Cerebellar nuclear complex (tissue), 1 donor: ENCODE measurements at places on chromosomes 1 and 21.

DNA sequence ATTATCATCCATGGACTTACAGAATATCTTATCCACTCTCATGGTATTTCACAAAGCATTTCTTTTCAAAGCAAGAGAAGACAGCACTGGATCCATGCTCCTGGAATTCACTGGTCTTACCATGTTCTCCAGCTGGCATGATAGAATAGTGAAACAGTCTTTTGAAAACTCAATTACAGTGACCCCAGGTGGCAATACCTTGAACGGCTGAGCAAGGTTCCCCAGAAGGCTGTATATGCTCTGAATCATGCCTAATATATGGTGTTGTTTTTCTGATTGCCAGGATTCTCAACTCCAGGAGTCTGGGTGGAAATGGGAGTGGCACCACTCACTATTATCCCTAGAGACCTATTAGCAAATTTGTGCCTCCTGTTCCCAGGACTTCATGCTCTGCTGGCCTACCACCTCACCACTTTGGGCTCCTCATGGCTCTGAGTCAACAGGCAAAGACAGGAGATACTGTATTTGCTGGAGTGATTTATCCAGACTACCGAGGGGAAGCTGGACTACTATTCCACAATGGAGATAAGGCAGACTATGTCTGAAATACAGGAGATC lies 87.6 kb downstream of the CATSPERE start:
- DNase-seq, result no peak

DNA sequence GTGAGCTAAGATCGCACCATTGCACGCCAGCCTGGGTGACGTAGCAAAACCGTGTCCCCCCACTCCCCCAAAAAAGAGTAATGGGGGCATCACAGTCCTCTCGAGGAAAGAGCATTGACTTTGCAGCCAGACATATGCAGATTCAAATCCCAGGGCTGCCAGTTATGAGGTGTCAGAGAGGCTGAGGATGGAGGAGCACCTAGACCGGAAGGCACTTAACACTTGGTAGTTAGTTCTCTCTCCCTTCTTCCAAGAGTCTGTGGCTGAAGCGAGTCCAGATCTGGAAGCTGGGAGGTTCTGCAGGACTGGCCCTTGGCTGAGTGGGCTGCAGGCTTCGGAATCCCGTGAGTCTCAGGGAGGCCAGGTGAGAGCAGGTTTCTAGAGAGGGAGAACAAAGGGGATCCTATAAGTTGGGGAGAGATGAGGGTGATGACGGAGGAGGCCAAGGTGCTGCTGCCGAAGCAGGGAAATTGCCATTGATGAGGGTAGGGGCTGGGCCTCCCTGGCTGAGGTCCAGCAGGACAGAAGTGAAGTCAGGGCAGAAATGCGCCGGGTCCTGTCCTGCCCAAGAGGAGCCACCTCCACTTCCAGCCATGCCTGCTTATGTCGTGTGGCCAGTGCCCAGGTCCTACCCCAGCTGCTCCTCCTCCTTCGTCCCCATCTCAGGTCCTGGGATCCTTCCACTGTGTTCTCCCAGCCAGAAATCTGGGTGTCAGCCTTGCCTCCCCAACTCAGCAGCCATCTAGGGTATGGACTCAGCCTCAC lies 13.3 kb upstream of the SPOCD1 start:
- DNase-seq, result no peak

- DNase-seq, result no peak
Measured at GRCh38 chr1:19313961-19314882, 2.1 kb downstream of the SLC66A1 start.

GRCh38 chr1:43947874-43948437 lies 1.2 kb downstream of the IPO13 start:
- no peak for DNase-seq

DNA sequence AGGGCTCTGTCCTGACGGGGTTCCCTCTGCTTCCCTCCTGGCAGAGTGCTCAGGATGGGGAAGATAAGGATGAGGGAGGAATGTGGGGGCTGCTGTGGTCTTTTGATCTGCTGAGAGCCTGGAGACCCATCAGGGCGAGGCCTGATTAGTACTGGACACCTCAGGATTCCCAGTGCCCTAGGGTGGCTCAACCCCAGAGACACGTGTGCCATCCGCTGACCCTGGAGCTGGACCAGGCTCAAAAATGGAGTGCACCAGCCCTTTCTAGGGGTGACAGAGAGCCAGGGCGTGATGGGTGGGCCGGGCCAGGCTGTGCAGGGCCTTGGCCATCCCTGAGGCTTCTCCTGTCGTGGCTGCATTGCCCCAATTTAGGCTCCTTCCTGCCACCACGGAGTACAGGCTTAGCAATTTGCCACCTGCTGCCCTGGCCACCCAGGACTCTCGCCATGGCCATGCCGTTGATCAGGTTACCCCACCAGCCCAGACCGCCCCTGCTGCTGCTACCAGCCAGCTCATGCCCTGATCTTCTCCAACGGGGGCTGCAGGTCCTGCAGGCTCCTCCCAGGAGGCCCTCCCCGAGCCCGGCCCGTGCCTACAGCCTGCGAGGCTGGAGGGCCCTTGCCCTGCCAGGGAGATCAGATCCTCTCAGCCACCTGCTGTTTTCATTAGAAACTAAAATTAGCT lies 9.5 kb downstream of the WNT4 start:
- DNase-seq, result no peak

DNA sequence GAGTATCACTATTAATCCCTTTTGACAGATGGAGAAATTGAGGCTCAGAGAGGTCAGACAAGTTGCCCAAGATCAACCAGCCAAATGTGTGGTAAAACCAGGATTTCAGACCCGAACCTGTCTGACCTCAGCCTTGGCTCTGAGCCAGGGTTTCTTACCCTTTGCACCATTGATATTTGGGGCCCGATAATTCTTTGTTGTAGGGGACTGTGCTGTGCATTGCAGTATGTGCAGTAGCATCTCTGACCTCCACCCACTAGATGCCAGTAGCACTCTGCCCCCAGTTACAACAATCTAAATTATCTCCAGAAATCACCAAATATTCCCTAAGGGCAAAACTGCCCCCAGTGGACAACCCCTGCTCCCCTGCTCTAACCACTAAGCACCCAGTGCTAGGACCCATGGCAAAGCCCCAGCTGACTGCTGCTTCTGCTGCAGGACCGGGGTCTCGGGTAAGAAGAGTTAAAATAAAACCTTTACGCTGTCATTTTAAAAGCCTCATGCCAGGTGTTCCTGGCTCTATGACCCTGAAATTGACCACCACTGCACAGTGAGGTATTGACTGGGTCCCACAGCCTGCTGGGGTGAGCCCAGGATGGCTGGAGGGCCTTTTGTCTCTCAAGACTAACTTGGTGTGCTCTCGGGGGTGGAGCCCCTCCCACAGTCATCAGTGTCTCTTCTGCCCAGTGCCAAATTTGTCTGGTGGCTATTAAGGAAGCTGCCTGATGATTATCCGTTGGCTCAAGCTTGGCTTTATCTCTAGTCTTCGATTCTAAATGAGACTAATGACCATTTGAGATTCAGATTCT lies 5.6 kb upstream of the MAN1C1 start:
- DNase-seq, result no peak
